Uterine smooth muscle cell (primary cell): ENCODE measurements at places on chromosomes 4 and X. TPM values are rescaled to one million over a fixed set of nuclear protein-coding genes. Genes with fewer than 3 reads are reported as not detected.

Gene SYNPO2
- total RNA-seq = 7.0 and 20.4 TPM in 2 replicates

Gene AFP
- 1.2 and 1.7 TPM in 2 replicates for total RNA-seq

Gene NDST4
- total RNA-seq = 0.12 and 0.66 TPM in 2 replicates

Gene TCEAL3
- 12.4 and 23.6 TPM in 2 replicates for total RNA-seq

Gene CLTRN
- total RNA-seq = 0.12 TPM in 1 of 2 replicates, not detected in the other

Gene KDM6A
- total RNA-seq = 23.4 and 25.6 TPM in 2 replicates

Gene STATH
- not detected in 2 replicates for total RNA-seq

Gene RASGEF1B
- total RNA-seq = 1.1 and 1.2 TPM in 2 replicates

Gene SERTM2
- 1.9 TPM in 2 replicates for total RNA-seq

Gene TCEAL7
- 44.3 and 50.5 TPM in 2 replicates for total RNA-seq

Gene CISD2
- total RNA-seq = 30.2 and 33.4 TPM in 2 replicates

Gene MAGED4B
- 19.7 and 41.5 TPM in 2 replicates for total RNA-seq

Gene APOOL
- 7.7 and 9.6 TPM in 2 replicates for total RNA-seq

Gene NAA11
- not detected in 2 replicates for total RNA-seq

Gene BEX1
- 3.1 and 4.4 TPM in 2 replicates for total RNA-seq

Gene LGI2
- total RNA-seq = 0.12 and 0.22 TPM in 2 replicates

Gene CDKL2
- 2.5 and 4.6 TPM in 2 replicates for total RNA-seq
